ENCODE measurements at places on chromosomes 4 and X.

GRCh38 chr4:64068096-64068495 lies 341.2 kb downstream of the TECRL start:
- DNase-seq: no peak

DNA sequence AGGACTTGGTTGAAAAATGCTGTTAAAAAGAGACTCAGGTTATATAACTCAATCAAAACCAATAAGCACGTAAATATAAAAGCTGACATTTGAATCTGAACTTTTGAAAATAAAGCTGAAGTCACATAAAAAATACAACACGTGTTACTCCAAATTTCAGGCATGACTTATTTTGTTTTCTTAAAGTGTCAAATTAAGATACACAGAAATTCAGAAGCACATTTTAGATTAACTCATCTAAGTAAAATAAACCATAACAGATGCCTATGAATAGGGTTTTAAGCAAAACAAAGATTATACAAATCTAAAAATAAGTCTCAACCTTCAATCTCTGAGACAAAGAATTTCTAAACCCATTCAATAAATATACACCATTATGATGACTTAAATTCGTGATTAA lies 124.8 kb downstream of the ANTXR2 start:
- DNase-seq: no peak

GRCh38 chrX:7711167-7711566 lies 131.8 kb upstream of the VCX start:
- DNase-seq: no peak

DNA sequence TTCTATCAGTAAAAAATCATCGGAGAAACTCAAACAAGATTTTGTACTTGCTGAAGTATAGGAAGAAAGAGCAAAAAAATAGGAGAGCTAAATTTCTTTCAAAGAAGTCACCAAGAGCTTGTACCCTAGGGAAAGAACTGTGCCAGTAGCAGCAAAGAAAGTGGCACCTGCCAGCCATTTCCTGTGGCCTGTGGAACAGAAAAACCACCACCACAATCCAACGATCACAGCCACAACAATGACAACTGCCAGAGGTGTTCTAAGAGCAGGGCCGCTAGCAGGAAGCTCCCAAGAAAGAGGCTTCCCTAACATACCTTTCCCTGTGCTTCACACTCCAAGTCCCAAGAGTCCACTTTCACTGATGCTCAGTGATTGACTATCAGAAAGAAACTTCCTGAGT lies 266.1 kb upstream of the GPC4 start:
- no peak for DNase-seq

- no peak for DNase-seq
These were observed 125.4 kb downstream of the ATXN3L start for GRCh38 chrX:13194291-13195103.
